ENCODE measurements at places on chromosomes 1 and 21.

- no peak for DNase-seq
Observed at GRCh38 chr1:101262060-101262459, 25.2 kb downstream of the S1PR1 start.

GRCh38 chr21:44874497-44875315 is 1.2 kb upstream of the PTTG1IP start:
- DNase-seq: peak; percentile 26

DNA sequence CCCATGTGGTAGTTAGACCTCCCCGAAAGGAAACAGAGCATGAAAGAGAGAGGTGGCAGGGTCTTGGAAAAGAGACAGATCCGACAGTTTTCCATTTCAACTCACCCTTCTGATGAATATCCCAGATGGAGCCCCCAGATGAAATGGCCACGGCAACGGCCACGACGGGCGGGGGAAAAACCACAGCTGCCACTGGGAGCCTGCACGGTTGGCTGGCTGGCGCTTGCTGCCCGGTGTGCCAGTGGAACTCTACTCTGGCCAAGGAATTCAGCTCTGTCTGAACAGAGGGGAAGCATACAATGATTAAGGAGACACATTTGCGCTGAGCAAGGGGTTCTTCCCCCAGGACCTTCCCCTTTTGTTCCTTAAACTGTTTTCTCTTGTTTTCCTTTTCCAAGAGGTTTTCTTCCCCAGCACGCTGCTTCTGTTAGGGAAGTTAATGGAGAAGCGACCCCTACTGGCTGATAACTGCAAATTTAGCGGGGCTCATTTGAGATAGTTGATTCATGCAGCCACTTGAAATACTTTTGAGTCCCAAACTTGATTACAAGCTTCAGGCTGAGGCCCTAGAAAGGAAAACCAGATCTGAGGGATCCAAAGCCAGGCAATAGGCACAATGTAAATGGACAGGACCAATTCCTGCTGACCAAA is 1122.5 kb downstream of the NCAM2 start:
- DNase-seq: no peak

GRCh38 chr1:158998781-158999161 is 10.9 kb upstream of the IFI16 start:
- peak; percentile 65 for DNase-seq

DNA sequence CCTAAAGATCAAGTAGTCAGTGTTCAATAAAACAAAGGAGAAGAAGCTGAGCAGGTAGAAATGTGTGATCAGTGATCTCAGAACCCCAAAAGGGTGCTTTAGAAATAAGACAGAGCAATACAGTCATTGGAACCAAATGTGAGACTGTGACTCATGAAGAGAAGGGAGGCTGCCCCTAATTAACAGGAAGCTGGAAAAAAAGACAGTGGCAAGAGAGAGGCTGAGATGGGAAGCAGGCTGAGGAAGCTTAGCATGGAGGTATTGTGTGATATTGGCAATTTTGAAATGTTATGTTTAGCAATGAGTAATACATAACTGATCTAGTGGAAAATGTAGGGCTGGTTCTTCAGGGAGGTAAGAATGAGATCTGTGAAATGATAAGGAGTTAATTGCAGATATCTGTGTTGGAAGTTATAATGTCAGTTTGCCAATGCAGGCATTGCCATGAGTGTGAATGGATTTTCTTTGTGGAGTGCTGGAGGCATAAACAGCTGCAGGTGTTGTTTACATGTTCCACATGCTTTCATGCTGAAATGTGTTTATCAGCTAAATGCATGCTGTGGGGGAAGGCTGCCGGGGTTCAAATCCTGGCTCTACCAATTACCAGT is 90.6 kb upstream of the CACNA1E start:
- DNase-seq: no peak

DNA sequence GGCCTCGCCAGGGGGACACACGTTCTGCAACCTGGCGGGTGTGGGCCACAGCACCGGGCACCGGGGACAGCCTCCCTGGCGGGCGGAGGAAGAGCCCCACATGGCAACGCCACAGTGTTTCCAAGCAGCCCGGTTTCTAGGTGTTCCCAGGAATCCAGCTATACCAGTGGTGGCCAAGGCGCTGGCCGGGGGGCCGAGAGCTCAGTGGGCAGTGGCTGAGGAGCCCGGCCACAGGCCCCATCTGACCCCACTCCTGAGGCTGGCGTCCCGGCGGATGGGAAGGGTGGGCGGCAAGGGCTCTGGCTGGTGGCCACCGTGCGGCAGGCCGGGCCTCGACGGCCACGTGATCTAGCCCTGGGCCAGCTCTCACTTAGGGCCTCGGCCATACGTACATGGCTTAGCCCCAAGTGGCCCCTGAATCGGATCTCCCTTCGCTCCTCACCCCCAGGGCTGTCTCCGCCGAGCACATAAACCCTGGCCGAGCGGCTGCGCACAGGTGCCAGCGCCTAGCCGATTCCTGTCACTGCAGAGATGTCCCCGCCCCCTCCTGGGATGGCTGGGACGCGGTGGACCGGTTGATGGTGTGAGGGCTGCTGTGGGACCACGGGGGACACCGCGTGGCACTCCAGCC is 68.7 kb downstream of the MORN1 start:
- DNase-seq: no peak

DNA sequence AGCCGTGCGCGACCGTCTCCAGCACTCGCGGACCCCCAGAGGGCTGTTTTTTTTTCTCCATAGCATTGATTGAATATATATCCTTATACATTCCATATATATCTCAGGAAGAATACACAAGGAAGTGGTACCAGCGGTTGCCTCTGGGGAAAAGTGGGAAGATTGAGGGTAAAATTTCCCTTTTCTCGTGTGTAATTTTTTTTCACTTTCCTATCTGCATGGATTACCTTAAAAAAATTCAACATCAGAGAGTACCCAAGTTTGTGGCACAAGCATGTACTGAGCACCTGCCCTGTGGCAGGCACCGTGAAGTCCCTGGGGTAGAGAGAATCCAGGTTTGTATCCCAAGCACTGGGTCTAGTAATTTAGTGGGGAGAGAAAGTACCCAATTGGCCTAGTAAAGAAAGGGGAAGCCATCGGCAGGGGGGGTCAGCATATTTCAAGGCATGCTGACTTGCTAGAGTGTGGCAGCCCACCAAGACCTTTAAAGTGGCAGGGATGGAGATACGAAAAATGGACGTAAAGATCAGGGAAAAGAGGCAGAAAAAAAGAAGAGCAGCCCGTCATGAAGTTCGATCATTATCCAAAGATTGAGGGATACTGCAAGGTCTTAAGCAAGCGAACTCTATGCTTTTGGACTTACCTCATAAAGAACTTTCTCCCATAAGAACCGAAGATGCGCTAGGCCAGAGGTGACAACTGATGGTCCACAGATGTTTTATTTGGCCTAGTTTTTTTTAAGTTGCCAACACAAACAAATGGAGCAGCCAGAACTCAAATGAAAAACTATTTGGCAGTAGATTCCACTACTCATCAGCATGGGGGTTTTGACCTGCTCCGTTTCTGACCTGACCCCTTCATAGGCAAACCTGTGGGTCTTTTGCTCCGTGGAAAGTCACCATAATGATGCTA is 1.5 kb upstream of the HMGN1 start:
- DNase-seq: no peak

DNA sequence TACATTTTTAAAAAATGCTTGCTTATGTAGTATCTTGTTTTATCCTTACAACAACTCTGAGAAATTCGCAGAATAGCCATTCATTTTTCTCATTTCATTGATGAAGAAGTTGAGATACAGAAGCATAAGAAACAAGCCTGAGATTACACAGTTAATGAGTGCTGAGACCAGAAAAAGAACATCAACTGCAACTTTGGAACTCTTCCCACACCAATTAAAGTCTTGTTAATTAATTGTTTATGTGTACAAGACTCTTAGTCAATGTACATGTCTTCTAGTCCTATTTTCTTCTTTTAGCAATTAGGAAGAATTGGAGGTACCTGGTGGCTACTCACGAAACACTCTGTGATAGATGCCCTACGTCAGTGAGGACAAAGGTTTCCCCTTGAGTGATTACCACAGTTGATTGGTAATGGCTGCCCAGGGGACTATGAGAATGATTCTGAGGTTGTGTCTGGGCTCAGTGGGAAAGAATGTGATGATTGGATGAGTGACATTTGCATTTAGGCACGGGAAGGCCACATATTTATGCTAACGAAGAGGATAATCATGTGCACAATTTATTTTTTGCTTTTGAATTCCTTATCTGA is 187.4 kb upstream of the KCNK2 start:
- DNase-seq: no peak

DNA sequence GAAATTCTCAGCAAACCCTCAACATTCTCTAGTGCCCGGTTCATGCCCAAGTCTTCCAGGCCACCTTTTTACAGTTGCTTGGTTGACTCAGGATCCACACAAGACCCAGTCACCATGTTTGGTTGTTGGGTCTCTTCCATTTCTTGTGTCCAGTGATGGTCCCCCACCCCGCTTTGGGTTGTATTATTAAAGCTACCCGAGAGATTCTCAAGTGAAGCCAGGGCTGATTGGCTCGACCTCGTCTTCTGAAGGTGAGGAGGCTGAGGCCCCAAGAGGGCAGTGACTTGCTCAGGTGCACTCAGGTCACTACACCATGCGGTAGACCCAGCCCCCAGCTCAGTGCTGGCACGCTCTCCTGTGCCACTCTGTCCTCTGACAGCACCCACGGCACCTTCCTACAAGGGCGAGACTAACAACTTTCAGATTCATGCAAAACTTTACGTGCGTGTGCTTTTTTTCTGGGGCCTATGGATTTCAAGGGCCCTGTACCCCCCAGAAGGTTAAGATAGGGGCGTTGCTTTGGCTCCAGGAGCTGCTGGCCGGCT is 50.3 kb downstream of the CAPN9 start:
- no peak for DNase-seq

DNA sequence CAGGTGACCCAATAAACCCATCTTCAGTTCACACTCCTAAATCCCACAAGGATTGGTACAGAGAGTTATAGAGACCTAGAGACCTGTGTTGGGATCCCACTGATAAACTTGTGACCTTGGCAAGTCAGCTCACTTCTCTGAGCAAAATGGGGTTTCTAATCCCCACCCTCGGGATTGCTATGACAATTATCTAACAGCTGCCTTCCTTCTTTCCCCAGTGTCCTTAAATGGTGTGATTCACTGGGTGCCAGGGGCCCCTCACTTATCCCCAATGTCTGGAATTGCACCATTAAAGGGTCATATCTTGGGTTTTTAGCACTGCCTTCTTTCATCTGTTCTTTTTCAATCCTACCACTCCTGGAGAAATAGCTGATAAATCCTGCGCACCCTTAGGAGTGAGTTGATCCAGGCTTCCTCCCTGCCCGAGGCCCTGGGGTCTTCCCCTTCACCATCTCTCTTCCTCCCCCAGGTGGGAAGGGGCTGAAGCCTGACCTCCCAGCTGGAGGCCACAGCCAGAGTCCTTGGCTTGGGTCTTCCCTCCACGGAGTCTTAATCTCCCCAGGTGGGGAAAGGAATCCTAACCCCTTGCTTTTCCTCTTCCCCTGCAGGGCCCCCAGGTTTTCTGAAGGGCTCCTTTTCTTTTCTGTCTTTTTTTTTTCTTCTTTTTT is 39.7 kb downstream of the LACTBL1 start:
- DNase-seq: no peak

DNA sequence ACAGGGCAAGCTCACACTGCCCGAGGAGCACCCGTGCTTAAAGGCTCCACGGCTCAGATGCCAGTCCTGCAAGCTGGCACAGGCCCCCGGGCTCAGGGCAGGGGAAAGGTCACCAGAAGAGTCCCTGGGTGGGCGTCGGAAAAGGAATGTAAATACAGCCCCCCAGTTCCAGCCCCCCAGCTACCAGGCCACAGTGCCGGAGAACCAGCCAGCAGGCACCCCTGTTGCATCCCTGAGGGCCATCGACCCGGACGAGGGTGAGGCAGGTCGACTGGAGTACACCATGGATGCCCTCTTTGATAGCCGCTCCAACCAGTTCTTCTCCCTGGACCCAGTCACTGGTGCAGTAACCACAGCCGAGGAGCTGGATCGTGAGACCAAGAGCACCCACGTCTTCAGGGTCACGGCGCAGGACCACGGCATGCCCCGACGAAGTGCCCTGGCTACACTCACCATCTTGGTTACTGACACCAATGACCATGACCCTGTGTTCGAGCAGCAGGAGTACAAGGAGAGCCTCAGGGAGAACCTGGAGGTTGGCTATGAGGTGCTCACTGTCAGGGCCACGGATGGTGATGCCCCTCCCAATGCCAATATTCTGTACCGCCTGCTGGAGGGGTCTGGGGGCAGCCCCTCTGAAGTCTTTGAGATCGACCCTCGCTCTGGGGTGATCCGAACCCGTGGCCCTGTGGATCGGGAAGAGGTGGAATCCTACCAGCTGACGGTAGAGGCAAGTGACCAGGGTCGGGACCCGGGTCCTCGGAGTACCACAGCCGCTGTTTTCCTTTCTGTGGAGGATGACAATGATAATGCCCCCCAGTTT is 1.3 kb downstream of the CELSR2 start:
- no peak for DNase-seq

- DNase-seq: no peak
Observed at GRCh38 chr1:85661767-85662166, 46.5 kb downstream of the ZNHIT6 start.

GRCh38 chr1:20728371-20729154 is 3.9 kb downstream of the SH2D5 start:
- no peak for DNase-seq

GRCh38 chr1:17086751-17087150 is 32.5 kb downstream of the PADI2 start:
- DNase-seq: no peak

Measured in renal pelvis (tissue), 12 donors.